ENCODE measurements at places on chromosomes 3 and 15.

- DNase-seq: no peak
Measured at GRCh38 chr15:91102546-91103330, 2.7 kb downstream of the SV2B start.

DNA sequence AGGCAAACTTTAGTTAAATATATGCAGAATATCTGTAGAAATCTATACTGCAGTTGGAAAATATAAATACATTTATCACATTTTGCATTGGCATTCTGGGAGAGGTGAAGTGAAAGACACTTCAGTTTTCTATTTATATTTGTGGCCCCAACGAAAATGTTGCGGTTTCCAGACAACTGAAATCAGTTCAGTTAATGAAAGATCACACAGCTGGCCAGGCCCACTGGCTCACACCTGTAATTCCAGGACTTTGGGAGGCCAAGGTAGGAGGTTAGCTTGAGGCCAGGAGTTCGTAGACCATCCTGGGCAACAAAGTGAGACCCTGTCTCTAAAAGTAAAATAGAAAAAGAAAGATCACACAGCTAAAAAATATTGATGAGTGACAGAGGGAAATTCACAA lies 11.9 kb upstream of the CLASP2 start:
- DNase-seq: no peak

GRCh38 chr15:85361323-85361722 lies 19.1 kb upstream of the AKAP13 start:
- no peak for DNase-seq

- DNase-seq: no peak
Measured at GRCh38 chr3:61340931-61341461, 89.7 kb upstream of the FHIT start.

GRCh38 chr3:72009851-72010443 lies 225.0 kb upstream of the PROK2 start:
- DNase-seq: no peak

- no peak for DNase-seq
Measured at GRCh38 chr3:133189893-133190292, 151.7 kb downstream of the TMEM108 start.

DNA sequence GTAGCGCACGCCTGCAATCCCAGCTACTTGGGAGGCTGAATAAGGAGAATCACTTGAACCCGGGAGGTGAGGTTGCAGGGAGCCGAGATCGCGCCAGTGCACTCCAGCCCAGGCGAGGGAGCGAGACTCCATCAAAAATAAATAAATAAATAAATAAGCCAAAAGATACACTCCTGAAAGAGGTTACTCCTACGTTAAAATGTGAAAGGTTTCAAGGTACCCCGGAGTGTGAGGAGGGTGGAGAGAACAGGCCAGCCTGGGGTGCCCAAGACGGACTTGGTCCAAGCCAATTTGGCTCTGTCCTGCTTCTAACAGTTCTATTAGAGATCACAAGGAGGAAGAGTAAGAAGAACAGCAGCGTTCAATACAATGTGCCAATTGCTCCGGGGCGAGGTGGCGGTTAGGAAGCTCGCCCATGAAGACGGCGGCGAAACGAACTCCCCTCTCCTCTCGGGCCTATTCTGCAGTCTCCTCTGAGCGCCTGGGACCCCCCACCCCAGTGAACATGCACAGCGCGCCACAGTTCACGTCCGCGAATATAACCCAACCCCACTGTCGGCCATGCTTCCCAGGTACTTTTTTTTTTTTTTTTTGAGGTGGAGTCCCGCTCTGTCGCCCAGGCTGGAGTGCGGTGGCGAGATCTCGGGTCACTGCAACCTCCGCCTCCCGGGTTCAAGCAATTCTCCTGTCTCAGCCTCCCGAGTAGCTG lies 942 bp downstream of the ELP6 start:
- peak; percentile 5 for DNase-seq

GRCh38 chr3:155418407-155418806 lies 124.9 kb upstream of the STRIT1 start:
- no peak for DNase-seq

DNA sequence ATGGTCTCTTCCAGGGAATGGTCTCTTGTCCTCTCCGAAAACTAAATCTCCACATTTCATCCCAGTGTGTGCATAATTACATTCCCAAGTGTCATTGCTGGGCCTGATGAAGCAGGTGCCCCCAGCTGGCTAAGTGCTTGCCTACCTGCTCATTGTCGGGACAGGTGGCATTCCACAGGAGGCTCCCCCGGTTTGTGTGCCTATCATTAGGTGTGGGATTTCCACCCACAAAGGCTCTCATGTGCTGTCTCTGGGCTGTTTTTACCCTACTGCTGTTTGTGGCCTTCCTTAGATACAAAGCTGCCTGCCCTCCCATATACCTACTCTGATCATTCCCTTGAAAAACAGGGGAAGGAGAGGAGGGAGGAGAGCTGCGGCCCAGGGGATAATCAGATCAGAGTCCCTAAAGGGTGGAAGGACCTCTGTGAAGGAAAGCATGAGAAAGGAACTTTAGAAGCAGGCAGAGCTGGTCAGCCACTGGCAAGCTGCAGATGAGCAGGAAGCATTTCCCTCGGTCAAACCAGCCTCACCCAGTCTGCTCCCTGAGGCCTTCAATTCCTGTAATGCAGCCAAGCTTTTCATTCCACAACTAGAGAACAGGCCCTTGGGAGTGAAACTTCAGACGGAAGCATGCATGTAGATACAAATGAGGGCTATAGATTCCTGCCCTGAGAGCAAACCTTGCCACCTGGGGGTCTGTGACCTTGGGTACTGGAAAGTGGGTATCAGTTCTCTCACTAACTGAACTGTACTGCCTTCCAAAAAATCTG lies 60.7 kb upstream of the HEG1 start:
- no peak for DNase-seq

DNA sequence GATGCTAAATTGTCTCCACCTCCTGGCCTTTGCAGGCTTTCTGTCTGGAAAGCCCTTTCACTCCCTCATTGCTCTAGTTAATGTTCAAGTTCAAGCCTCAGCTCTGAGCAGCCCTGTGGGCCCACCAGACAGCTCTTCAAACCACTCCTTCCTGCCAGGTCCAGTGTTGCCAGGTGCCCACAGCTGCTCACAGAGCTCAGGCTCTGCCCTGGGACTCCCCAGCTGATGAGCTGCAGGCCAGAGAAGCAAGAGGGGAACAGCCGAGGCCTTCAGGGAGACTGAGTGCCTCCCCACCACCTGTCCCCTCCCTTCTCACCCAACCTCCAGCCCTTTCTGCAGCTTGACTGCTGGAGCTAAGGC lies 1.3 kb upstream of the ZBTB47 start:
- DNase-seq: no peak

GRCh38 chr3:69719587-69720122 lies 19.6 kb upstream of the MITF start:
- no peak for DNase-seq

- DNase-seq: no peak
Measured at GRCh38 chr3:58052373-58053273, 44.4 kb downstream of the FLNB start.

GRCh38 chr3:48013288-48013980 lies 2.8 kb downstream of the MAP4 start:
- no peak for DNase-seq

- DNase-seq: no peak
Measured at GRCh38 chr3:58152225-58153015, 58.4 kb downstream of the DNASE1L3 start.

DNA sequence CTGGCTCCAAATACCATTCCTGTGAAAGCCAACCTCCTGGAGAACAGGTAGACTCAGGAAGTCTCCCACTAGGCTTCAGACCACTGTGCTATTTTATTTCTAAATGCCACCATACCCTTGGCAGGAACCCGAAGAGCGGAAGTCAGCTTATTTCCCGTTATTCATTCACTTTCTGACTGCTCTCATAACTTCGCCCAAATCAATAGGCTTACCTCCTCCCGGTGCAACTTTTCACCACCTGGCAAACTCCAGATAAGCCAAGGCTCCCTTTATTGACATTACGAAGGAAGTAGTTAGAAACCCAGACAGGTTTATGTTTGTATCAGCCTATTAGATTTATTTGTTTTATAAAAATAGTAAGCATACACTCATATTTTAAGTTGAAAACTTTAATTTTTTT lies 3.3 kb upstream of the CCDC54 start:
- DNase-seq: no peak

DNA sequence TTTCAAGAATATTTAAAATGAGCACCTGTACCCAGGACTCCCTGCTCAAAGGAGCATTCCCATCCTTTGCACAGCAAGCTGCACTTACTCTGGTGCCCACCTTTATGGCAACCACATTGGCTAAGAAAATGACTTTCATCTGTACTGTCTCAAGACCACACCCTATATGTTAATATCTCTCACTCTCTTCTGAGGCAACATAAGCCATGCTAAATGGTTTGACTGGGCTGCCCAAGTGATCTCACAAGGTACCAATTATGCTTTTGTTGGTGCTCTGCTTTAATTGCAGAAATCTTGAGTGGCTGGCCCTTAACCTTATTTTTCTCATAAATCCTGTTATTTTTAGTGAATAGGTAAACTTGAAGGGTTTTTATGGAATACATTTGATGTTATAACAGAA lies 17.7 kb downstream of the RYK start:
- no peak for DNase-seq

- DNase-seq: no peak
Measured at GRCh38 chr3:14929310-14930074, 17.9 kb upstream of the NR2C2 start.

DNA sequence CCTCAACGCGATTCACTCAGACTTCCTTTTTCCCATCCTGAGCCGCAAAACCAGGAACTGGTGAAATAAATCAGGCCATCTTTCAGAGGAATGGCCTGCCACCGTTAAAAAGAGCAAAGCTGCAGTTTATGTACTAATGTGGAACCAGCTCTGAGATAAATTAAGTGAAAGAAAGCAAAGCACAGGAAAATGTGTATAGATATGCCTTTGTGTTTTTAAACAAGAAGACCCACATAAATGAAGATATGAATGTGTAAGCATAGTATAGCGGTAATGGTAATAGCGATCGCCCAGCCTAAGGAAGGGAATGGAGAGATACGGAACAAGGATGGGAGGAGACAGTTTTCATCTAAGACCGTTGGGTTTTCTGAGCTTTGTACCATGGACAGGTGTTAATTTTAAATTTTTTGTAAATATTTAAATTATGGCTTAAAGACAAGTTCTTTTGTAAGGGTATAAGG lies 30.8 kb upstream of the RPN1 start:
- no peak for DNase-seq

- DNase-seq: no peak
Measured at GRCh38 chr3:62882676-62883200, 7.5 kb upstream of the CADPS start.

DNA sequence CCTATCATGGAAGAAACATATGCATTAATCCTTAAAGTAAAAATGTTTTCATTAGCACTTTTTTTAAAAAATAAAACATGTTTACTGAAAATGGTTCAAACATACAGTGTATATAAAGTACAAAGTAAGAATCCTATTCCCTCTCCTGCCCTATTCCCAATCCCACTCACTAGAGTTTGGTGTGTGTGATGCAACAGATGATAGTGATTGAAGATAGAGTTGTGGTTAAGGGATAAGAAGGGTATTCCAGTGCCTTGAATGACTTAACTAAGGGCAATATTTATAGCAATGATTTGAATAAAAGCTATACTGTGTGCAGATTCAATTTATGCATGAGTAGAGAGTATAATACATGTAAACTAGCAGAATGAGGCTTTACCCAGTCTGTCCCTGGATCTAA lies 18.1 kb downstream of the ZNF280D start:
- no peak for DNase-seq

DNA sequence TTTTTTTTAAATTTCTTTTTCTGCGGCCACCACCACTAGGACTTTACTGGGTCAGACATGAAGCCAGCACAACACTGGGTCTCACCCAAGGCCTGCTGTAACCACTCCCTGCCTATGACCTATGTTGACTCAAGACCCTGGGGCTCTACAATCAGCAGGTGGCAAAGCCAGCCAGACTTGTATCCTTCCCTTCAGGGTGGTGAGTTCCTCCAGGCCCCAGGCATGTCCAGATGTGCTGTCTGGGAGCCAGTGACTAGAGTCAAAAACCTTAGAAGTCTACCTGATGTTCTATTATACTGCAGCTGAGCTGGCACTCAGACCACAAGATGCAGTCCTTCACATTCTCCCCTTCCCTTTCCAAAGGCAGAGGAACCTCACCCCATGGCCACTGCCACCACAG lies 31.6 kb upstream of the CLDN18 start:
- no peak for DNase-seq

- DNase-seq: no peak
Measured at GRCh38 chr15:44145495-44145894, 49.6 kb downstream of the FRMD5 start.

DNA sequence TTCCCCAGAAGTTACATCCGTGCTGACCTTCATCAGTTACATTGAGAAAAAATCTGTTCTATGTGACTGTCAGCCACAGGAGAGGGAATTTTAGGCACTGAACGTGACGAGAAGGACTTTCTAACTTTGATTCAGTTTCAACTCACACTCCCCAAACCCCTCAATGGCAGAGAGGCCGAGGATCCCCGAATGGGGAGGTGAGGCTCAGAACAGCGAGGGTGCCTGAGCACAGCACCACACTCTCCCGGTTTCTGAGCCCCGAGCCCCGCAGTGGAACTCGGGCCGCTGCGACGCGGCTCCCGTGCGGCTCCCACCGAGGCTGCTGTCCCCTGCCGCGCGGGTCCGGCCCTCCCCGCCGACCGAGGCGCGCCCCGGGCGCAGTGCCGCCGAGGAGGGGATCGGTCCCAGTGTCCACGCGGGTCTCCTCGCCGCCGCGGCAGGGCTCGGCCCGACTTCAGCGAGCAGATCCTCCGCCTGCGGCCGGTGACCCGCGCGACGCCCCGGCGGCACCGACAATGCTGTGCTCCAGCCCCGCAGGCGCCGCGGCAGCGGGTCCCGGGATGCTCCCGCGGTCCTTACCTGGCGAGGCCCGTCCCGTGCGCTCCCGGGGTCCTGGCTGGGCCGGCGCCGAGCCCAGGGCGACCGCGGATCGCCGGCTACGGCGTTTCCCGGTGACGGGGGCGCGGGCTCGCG lies 439 bp downstream of the CTXND1 start:
- no peak for DNase-seq

DNA sequence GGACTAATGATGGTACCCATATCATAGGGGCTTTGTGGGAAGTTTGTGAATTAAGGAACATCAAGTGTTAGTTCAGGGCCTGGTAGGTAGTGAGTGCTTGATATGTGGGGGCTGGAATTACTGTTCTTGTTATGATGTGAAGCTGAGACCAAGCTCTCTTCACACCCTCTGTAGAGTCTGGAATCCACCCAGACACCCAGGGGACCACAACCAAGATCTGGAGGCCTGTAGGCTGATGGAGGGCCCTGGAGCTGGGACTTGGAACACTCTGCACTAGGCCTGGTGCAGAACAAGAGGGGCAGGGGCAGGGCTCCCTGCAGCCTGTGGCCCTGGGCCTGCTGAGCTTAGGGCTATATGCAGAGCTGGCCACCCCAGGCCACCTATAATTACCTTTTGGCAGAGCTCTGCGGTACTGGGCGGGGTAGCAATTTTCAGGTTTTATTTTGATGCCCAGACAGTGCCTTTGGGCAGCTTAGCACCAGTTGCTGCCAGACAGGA lies 13.1 kb upstream of the PRKCD start:
- no peak for DNase-seq

DNA sequence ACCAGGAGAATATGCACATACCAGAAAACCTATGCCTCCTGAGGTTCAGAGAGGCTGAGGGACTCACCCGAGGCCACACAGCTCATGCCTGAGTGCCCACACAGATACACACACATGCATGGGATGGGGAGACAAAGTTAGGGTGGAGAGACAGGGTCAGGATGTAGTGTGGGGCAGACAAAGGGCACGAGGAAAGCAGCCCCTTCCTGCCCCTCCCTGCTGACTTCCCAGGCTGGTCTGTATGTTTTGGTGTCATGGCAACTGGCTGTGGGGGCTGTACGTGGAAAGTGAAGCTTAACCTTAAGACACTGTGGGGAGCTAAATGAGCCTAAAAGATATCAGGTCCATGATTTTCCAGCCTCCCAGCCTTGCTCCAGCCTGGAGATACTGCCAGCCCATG lies 57.8 kb downstream of the EPHB3 start:
- DNase-seq: no peak

Data from T-helper 2 cell (primary cell).